Temporal lobe (tissue), 4 donors: ENCODE measurements at places on chromosomes 11 and 22. TPM values are rescaled to one million over a fixed set of nuclear protein-coding genes. Genes with fewer than 3 reads are reported as not detected.

The ALX4 gene
- total RNA-seq: 0.98 TPM

The C11orf91 gene
- total RNA-seq: not detected

The LMO2 gene
- 13.5 TPM for total RNA-seq

The SCN3B gene
- total RNA-seq: 81.4 TPM

The INS gene
- not detected for total RNA-seq

The SAA4 gene
- total RNA-seq: not detected

The APOC3 gene
- total RNA-seq: not detected

The NLRP14 gene
- total RNA-seq: 0.49 TPM

The OR52A1 gene
- total RNA-seq: not detected

The OR10D3 gene
- total RNA-seq: not detected

The CBLIF gene
- not detected for total RNA-seq

The GLB1L2 gene
- 0.98 TPM for total RNA-seq

The CD3G gene
- total RNA-seq: 0.25 TPM

The IL17REL gene
- 0.25 TPM for total RNA-seq

The ANO5 gene
- 14.8 TPM for total RNA-seq

The LRRN4CL gene
- total RNA-seq: 0.25 TPM

The CEP126 gene
- 13.8 TPM for total RNA-seq

The OR52H1 gene
- total RNA-seq: not detected

The DEUP1 gene
- 0.49 TPM for total RNA-seq

The ALG9 gene
- total RNA-seq: 62.4 TPM

The YPEL4 gene
- 3.7 TPM for total RNA-seq

The EHF gene
- total RNA-seq: 0.25 TPM

The HTR3B gene
- 0.25 TPM for total RNA-seq

The P2RY6 gene
- under 0.01 TPM for total RNA-seq

The MRGPRX4 gene
- not detected for total RNA-seq

The MS4A7 gene
- total RNA-seq: 1.7 TPM

The PACSIN3 gene
- 3.4 TPM for total RNA-seq
